NK-92 treated with Interleukin-12 subunit alpha and Interleukin-12 subunit beta, amount 100 ng/mL, for 24 hours (cell line): ENCODE measurements at places on chromosomes 12 and 14.

DNA sequence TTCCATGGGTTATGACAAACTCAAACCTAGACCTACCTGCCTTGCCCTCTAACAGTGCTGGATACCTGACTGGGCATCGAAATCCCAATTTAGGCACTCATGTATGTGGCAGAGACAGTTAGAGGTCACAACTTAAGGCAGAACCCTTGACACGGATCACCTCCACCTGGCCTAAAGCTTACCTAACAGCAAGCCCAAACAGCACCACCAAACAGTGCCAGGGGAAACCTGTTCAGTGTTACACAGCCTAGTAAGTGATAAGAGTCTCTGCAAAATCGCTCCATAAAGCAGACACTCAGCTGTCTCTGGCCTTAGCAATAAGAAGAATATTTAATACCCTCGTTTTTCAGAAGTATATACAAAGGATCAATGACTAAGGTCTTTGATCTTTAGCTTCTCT is 77.8 kb downstream of the SPPL3 start:
- no peak for DNase-seq

- DNase-seq = no peak
Observed at GRCh38 chr14:24132061-24132685, 1.7 kb downstream of the FITM1 start.

DNA sequence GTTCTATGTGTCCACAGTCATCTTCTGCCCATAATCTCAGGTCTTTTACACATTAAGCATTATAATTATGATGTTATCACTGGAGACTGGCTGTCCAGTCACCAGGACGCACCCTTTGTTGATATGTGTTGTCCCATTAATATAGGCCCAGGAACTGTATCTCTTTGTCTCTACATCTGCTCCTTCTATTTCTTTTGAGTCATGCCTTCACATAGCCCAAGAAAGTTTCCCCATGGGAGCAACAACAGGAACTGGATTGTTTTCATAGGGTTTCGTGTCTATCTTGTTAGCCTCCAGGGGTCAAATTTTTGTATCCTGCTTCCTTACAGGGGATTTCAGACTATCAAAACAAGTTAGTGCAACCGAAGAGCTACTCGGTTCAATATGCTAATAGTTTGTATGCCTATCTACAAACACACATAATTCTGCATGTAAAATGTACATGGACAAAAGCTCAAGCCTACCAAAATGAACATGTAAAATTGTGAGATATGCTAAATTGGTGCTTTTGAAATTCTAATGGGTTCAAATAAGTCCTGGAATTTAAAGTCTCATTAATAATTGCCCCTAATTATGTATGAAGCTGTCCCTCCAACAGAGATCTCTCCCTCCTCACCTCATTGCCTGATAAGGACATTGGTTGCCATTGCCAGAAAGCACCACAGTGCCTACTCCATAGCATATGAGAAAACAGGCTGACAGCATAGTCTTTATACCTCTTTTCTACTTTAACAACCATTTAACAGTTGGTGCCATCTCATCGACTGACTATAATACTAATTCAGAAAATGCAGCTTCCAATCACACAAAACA is 99.8 kb upstream of the DIO2 start:
- DNase-seq = no peak

DNA sequence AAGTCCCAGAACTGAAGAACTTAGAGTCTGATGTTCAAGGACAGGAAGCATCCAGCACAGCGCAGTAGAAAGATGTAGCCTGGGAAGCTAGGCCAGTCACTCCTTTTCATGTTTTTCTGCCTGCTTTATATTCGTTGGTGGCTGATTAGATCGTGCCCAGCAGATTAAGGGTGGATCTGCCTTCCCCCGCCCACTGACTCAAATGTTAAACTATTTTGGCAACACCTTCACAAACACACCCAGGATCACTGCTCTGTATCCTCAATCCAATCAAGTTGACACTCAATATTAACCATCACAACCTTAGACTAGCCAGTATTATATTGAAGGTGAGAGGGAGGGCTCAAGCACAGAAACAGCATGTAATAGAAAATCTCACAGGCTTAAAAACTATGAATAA is 222.9 kb downstream of the C12orf50 start:
- DNase-seq = no peak

DNA sequence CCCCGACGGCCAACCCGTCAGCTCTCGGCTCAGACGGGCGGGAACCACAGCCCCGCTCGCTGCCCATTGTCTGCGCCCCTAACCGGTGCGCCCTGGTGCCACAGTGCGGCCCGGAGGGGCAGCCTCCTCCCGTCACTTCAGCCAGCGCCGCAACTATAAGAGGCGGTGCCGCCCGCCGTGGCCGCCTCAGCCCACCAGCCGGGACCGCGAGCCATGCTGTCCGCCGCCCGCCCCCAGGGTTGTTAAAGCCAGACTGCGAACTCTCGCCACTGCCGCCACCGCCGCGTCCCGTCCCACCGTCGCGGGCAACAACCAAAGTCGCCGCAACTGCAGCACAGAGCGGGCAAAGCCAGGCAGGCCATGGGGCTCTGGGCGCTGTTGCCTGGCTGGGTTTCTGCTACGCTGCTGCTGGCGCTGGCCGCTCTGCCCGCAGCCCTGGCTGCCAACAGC is at the start of gene WNT1:
Gene WNT1, plus strand, starts transcription at position 32 of the 450 bp plus-strand sequence. Its CDS starts 329 bp downstream, at position 361.
- DNase-seq = no peak

DNA sequence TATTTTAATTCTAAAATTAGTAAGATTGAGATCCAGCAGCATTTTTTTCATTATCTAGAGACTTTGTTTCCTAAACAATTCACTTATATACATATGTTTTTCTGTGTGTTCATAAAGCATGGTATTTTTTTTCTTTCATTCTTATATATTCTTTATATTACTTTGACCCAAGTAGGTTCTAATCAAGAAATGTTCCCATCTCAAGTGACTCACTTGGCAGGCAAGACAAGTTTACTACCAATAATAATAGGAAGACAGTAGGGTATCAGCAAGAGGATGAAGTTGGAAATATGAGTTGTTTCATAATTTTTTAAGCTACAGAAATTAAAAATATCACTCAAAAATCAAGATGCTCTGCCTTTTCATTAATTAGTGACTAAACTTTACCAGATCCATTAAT is 613.4 kb upstream of the ATP2B1 start:
- DNase-seq = no peak

GRCh38 chr12:85617307-85618091 is 218.7 kb downstream of the RASSF9 start:
- DNase-seq = no peak

- DNase-seq = no peak
Observed at GRCh38 chr14:24613241-24613640, 3.8 kb upstream of the GZMH start.

GRCh38 chr14:51180577-51180976 is 59.5 kb upstream of the TMX1 start:
- no peak for DNase-seq

DNA sequence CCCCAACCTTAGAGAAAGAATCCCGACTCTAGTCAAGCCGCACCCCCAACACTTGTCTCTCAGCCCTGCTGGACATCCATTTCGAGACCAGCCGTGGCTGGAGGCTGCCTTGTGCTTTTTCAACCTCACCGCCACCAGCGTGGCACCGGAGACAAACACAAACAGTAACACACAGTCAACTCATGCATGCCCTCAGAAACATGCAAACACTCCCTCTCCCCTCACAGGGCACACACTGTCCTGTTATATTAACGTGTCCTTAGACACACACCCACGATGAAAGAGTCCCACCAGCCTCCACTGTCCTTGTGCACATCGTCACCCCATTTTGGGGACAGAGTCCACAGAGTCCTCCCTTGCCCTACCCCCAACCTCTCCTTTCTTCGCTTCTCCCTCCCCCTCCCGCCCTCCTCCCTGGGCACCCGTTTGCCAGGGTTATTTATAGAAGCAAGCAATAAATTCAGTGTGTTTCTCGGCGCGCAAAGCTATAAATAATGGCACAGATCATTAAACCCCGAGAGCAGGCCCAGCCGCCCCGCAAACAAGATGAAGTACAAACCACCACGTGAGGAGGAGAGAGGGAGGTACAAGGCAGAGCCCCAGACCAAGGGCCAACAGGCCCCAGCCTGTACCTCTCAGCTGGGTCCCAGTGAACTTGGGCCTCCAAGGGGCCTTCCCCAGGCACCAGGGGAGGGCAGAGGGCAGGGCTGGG is 27.9 kb downstream of the SMUG1 start:
- no peak for DNase-seq

- no peak for DNase-seq
Observed at GRCh38 chr12:56221232-56221756, 428 bp downstream of the RNF41 start.
